ENCODE measurements at places on chromosomes 5 and 9.

DNA sequence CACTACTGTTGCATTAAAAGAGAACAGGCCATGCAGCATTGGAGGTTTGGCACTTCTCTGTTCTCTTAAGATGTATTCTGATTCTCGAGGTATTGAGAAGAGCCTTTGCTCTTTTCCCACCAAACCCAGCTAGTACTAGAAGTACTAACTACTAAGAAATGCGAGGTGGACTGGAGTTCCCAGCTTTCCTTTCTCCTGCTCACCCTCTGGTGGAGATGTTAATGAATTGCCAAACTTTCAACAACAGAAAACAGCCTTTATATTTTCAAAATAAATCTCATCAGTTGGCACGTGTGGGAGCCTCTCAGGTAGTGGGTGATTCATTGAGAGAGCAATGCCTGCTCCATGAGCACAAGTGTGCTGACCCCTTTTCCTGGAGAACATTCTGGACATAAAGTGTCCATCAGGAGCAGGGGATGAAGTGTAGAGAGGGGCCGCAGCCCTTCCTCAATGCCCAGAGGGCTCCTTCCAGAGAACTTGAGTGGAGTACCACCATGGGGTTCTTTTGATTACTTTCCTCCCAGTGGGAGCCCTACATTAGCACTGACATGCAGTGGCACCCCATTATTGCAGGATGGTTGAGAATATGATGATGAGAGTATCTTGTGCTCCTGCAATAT lies 45.7 kb downstream of the TMEM174 start:
- DNase-seq = no peak

- no peak for DNase-seq
Measured at GRCh38 chr5:129384736-129385135, 75.4 kb upstream of the ADAMTS19 start.

- no peak for DNase-seq
Measured at GRCh38 chr5:80834710-80835109, 125.5 kb upstream of the RASGRF2 start.

GRCh38 chr9:38066914-38067858 lies 1.8 kb downstream of the SHB start:
- DNase-seq = no peak

DNA sequence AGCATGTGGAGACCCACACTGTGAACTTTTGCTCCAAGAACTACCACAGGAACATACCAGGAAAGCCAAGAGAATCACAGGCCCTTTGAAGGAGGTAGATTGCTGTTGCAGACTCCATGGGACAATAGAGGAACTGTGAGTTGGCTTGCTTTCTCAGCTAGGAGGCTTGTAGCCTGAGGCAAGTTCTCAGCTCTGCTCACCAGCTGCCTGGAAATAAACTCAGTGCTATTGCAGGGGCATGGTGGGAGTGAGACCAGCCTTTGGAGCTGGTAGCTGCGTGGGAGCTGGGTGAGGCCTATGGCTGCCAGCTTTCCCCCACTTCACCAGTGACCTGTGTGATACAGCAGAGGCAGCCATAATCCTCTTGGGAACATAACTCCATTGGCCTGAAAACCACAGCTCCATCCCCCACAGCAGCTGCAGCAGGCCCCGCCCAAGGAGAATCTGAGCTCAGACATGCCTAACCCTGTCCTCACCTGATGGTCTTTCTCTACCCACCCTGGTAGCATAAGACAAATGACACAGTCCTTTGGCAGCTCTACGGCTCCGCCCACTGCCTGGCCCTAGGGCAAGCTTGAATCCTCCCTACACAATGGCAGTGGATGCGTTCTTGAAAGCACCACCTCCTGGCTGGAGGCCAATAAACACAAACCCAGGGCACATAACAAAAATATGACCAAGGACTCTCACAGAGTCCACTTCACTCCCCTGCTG lies 389.5 kb downstream of the KIF4B start:
- DNase-seq = no peak

- DNase-seq = no peak
Measured at GRCh38 chr5:120818128-120818527, 354.0 kb downstream of the PRR16 start.

DNA sequence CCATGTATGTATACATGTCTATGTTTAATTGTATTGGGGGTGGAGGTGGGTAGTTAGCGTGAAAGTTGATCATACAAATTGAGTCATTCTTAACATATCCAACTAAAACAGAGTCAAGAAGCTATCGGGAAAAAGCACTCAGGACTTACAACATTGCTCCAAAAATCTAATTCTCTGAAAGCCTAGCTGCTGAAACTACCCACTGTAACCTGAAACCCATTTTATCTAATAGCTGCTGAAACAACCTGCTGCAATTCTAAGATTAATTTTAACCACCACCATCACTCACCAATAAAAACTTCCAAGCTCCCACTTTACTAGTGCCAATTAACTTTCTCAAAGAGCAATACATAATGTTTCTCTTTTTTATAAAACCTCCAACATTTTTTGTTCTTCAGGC lies 32.2 kb downstream of the KCNV2 start:
- DNase-seq = no peak

- no peak for DNase-seq
Measured at GRCh38 chr9:97046228-97046627, 7.3 kb upstream of the CTSV start.

- DNase-seq = no peak
Measured at GRCh38 chr5:167063788-167064187, 1227.7 kb upstream of the WWC1 start.

DNA sequence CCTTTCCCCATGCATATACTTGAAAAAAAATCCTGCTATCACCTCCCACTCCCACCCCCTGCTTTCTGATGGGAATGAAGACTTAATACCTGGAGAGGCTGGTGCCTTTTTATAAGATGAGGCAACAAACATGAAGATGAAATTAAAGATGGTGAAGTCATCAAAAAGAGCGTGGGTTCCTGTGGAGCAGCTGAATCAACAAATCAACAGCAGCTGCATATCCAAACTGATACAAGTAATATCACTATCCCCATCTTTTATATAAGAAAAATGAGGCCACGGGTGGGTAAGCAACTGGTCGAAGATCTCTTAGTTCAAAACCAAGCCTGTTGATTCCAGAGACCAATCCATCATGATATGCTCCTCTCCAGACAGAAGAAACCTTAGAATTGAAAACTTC lies 268.5 kb downstream of the ENC1 start:
- no peak for DNase-seq
